ENCODE measurements at places on chromosomes 11 and 22.

DNA sequence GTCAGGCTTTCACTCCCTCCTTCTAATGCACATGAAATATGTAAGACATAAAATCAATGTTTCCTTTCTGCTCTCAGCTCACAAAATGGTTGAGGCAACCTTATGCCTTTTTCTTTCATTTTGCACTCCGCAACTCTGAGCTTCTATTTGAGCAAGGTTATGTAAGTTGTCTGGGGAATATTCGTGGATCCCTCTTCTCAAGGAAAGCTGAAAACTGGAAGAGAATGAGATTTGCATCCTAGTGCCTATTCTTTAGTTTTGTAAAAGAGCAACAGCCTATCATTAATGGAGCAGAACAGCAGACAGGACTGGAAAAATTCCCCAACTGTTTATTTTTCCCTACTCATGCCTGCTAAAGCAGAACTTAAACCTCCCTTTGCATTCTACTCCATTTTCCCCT lies 141.7 kb downstream of the FAM76B start:
- DNase-seq: no peak

DNA sequence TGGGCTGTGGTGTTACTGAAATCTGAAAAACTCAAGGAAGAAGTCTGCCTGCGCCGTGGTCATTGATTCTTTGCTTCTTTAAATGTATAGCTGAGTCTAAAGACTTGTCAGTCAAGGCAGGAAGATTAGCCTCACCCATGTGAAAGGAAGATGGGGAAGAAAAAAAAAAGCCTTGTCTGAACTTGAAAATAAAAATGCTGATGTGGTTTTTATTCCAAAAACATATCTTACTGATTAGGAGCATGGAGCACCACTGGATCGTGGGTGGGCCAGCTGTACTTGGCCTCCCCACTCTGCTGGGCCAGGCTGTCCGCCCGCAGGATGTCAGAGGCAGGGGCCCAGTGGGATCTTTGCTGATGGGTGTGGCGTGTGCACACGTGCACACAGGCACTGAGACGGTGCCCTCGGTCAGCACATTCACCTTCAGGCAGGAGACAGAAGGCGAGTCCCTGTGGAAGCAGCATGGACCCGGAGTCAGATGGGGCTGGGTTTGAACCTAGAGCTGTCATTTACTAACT lies 111.9 kb downstream of the WNT7B start:
- no peak for DNase-seq

DNA sequence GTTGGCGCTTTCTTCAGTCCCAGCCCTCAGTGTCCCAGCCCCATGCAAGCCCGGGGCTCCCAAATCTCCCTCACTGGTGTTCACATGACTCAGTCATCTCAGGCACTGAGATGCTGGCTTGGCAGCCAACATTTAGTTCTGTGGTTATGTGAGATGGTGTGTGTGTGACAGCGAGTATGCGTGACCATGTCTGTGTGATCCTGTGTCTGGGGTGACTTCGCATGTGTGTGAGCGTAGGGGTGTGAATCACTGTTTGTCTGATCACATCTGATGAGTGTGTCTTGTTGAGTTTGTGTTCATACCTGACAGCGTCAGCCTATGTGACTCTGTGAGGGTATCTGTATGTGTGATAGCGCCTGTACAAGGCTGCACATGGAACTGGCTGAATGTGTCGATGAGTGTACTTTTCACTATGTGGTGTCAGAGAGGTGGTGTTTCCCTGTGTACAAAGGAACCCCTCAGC lies 16.2 kb downstream of the CREB3L1 start:
- DNase-seq: no peak

DNA sequence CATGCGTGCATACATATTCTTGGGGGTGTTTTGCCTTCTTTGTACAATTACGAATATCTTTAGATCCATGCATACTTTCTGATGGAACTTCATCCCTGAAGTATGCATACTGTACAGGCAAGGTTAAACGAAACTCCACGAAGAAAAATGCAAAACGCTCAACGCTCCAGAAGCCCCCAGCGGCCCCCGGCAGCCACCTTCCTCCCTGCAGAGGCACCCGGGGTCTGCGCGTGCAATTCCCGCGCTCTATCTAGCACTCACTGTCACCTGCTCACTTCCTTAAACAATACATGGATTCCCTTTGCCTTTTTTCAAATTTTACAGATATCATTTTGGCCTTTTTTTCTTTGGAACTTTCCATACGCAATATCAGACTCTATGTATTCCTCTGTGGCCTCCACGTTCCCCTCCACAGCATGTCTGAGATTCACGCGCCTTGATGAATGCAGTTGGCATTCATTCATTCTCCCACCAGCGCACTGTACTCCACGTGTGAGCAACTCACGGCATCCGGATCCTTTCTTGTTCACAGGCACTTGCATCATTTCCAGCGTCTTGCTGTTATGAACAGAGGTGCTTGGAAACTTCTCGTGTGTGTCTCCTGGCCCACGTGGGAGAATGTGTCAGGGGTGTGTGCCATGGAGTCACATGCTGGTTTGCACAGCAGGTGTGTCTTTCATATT lies 214.3 kb downstream of the CTTN start:
- DNase-seq: no peak

- DNase-seq: no peak
Measured at GRCh38 chr11:44112091-44112821, 16.8 kb downstream of the EXT2 start.

DNA sequence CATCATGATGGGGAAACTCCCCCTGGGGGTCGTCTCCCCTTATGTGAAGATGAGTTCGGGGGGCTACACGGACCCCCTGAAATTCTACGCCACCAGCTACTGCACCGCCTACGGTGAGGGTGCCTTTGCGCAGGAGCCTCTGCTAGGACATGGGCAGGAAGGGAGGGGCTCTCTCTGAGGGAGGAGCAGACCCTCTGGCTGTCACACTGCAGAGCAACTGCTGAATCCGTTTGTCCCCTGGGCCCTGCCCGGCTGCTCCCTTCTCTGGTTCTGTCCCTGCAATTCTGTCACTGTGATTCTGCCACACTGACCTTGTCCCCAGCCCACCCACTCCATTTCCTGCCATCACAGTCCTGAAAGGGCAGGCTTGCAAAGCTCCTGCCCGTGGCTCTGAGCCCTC lies 26.7 kb upstream of the LRRC10B start:
- DNase-seq: no peak

DNA sequence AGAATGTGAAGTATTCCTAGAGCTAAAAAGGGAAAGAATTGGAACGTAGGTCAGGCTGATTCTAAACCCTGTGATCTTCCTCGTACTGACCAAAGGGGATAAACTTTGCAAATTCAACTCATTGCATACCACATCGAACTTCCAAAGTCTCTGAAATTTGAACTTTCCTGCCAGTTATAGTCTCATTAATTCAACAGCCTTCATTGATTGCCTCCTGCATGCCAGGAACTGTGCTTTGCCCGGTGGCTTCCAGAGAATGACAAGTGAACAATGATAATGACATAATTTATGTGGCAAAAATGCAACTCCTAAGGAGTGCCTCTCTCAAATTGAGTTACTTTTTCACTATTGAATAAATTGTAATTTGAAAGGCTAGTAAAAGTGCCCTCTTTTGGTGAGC lies 107.7 kb upstream of the LDLRAD3 start:
- no peak for DNase-seq

GRCh38 chr11:27421819-27422494 lies 50.6 kb downstream of the LGR4 start:
- no peak for DNase-seq

GRCh38 chr11:18046116-18046777 lies at the start of gene TPH1:
TSS of gene TPH1 (minus strand) at chr11:18046269. CDS start at chr11:18040762, 5,507 bp downstream.
- no peak for DNase-seq

DNA sequence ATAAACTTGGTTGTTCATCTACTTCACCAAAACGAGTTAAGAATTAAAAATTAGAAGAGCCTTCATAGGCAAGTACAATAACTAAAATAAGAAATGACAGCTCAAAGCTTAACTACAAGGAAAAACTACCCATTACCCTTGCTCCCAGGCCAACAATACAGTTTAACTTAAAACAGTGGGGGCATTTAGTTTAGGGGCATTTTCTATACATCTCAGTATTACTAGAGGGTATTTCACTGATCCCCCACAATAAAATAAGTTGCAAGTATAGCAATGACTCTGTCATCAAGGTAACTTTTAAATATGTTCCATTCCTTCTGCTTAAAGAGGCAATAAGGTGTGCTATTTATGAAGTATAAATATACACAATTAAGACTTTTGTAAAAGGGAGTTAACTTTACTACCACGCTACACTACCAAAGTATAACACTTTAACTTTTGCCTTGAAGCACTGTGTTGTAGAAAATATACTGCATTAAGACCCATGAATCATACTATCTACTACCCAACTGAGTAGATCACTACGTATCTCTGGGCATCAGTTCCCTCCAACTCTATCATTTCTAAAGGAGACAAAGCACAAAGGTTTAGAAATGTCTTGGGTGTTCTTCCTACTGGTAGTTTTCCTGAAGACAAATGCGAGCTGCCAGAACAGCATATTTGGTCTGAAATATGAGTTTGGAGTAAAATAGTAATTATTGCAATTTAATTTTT lies 29.8 kb downstream of the CHORDC1 start:
- DNase-seq: no peak

- DNase-seq: peak; percentile 98
Measured at GRCh38 chr11:694563-695287, at the start of gene DEAF1. TSS of gene DEAF1 (minus strand) at chr11:695222. CDS start at chr11:695047, 175 bp downstream.

DNA sequence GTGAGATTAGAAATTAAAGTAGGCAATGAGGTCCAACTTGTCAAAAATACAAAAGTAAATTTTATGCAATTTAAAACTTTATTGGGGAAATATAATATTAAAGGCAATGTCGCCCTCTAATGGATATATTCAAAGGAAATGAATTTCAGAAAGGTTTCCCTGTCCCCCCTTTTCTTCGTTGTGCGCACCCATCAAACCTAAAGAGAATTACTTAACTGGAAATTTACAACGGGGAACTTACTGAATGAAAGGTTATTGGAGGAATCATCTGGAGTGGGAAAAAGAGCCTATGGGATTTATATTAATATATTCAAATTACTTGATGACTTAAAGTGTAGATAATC lies 1.7 kb upstream of the ABTB2 start:
- no peak for DNase-seq

DNA sequence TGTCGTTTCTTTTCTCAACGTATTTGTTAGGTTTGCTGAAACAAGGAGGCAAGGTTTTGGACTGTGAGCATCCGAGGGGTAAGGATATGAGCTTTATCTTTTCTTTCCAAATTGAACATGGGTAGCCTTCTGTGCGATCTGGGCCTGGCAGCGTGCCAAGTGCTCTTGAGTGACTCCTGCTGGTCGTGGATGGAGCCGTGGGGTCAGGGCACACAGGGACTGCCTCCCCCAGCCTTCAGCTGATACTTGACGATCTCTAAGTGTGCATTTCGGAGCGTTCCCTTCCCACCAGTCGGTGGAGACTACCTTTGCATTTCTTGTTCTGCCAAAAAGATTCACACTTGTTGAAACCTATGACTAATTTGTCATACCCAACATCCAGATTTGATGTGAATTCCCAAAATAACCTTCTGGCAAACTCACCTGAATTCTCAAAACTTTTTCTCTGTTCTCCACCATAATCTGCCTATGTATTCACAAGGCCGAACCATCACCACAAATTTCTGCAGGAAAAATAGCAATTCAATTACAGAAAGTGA lies 40.1 kb upstream of the CLMP start:
- no peak for DNase-seq

GRCh38 chr11:47589584-47589976 lies 3.1 kb downstream of the FAM180B start:
- DNase-seq: no peak

GRCh38 chr22:48895831-48896765 lies 931.6 kb downstream of the BRD1 start:
- DNase-seq: no peak

- DNase-seq: no peak
Measured at GRCh38 chr11:62875698-62876478, 4.8 kb upstream of the SLC3A2 start.

- DNase-seq: no peak
Measured at GRCh38 chr11:67054836-67055523, 1.7 kb upstream of the RHOD start.

GRCh38 chr22:36725366-36726006 lies 21.9 kb upstream of the CACNG2 start:
- no peak for DNase-seq

GRCh38 chr11:57167125-57167846 lies 14.5 kb upstream of the LRRC55 start:
- DNase-seq: no peak

DNA sequence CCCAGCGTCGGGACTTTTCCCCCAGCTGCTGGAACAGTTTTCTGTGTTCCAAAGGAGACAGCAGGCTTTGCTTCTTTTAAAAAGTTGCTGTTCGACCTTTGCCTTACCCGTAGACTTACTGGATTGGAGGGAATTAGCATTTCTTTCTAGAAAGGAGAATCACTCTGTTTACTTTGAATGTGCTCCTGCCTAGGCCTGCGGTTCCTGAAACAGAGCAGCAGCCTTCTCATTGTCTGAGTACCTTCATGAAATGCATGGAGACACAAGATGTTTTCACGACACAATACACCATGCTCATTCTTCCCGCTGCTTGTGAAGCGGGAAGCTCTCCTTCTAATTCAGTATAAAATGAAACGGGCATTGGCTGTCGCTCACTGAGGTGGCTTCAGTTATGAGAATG lies 196.2 kb downstream of the TBC1D22A start:
- no peak for DNase-seq
